ENCODE measurements at places on chromosomes 3 and 15.

- DNase-seq, result peak; percentile 5
Measured at GRCh38 chr3:111895071-111895470, 36.0 kb downstream of the PHLDB2 start.

- DNase-seq, result no peak
Measured at GRCh38 chr15:98433346-98433745, 215.0 kb upstream of the IGF1R start.

DNA sequence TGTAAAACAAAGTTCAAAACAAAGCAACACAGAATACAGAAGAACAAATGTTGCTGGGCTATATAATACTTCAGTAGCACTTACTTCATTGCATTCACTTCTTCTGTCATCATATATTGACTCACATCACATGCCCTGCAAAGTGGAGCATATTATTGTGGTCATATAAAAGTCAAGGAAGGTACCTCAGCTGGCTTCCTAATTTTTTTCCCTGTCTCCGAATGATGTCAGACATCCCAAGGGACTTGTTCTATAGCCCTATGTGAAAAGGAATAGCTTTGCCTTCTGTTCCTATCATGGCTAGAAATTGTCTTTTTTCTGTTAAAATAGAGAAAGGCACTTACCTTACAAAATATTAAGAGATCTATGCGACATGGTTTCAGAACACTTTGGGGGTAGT is 109.4 kb downstream of the LRTM1 start:
- no peak for DNase-seq

DNA sequence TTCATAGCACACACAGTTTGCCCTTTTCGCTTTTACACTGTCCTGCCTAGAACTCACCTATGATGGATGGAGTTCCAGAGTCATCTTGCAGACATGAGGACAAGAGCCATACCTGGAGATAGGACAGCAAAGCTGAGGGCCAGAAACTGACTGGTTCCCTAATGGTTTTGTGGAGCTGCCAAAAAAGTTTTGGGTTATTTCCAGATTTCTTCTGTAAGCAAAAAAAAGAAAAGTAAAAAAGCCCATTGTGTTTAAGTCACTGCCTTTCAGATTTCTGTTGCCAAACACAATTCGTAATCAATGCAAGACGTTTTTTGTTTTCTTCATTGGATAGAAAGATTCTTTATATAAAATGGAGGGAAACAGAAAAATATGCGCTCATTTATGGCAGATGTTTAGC is 42.4 kb upstream of the KY start:
- no peak for DNase-seq

GRCh38 chr3:42764561-42765295 is 8.3 kb downstream of the CCDC13 start:
- no peak for DNase-seq

DNA sequence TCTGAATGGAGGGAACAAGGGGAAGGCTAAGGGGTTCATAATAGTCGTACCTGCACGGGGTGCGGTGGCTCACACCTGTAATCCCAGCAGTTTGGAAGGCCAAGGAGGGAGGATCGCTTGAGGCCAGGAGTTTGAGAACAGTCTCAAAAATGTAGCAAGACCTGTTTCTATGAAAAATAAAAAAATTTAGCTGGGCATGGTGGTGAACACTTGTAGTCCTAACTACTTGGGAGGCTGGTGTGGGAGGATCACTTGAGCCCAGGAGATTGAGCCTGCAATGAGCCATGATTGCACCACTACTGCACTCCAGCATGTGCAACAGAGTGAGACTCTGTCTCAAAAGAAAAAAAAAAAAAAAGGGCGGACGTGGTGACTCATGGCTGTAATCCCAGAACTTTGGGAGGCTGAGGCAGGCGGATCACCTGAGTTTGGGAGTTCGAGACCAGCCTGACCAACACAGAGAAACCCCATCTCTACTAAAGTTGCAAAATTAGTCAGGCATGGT is 17.9 kb upstream of the HDAC11 start:
- DNase-seq, result no peak

DNA sequence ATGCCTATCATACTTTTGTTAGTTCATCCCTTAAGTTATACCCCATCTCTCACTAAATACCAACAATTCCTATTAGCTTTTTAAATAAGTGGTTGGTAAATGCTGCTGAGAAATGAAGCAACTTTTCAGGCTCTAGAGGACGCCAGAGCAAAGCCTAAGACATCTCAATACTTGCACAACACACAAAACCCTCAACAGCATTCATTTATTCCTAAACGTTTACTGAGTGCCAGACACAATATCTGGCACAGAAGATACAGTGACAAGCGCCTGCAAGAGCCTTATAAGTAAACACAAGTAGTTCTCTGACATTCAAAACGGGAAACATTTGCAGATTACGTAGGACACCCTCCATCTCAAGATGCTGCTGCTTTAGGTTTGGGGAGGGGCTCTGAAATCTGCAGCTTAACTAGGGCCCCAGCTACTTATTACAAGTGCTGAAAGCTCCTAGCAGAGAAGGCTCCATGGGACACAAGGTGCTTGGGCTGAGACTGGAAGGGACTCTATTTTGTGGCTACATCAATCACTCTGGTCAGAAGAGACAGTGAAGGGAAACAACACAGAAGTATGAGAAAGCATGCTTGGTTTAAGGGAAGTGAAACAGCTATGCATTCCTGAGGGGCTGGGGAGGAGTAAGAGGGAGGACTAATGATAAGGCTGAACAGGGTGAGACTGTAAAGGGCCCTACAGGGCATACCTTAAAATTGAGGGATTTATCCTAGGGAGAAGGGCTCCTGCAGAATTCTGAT is 311.3 kb downstream of the PLCL2 start:
- DNase-seq, result no peak

- DNase-seq, result no peak
Measured at GRCh38 chr3:2133146-2133545, 34.5 kb downstream of the CNTN4 start.

DNA sequence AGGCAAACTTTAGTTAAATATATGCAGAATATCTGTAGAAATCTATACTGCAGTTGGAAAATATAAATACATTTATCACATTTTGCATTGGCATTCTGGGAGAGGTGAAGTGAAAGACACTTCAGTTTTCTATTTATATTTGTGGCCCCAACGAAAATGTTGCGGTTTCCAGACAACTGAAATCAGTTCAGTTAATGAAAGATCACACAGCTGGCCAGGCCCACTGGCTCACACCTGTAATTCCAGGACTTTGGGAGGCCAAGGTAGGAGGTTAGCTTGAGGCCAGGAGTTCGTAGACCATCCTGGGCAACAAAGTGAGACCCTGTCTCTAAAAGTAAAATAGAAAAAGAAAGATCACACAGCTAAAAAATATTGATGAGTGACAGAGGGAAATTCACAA is 11.9 kb upstream of the CLASP2 start:
- no peak for DNase-seq

DNA sequence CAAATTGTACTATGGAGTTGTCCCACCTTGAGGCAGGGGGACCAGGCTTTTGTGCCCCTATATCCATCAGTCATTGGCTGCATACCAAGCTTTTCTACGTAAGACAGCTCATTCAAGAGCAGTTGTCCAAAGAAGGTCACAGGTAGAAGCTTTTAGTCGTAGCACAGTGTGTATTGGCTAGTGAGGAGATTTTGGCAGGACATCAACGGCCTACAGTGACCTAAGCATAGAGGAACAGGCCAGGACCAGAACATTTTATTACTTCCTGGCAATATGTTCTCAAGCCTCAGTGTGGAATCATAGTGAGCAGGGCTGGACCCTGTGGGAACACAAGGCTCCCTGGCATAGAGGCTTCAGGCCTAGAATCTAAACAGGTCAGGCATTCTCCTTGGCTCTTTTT is 105.4 kb upstream of the ANKRD28 start:
- DNase-seq, result no peak

GRCh38 chr3:112005091-112005672 is 6.5 kb downstream of the TAGLN3 start:
- DNase-seq, result no peak

- DNase-seq, result no peak
Measured at GRCh38 chr3:12893247-12893646, 51.9 kb upstream of the RPL32 start.

GRCh38 chr3:106397006-106397405 is 528.2 kb upstream of the CBLB start:
- DNase-seq, result no peak

GRCh38 chr3:64509206-64509605 is 178.6 kb downstream of the ADAMTS9 start:
- no peak for DNase-seq

DNA sequence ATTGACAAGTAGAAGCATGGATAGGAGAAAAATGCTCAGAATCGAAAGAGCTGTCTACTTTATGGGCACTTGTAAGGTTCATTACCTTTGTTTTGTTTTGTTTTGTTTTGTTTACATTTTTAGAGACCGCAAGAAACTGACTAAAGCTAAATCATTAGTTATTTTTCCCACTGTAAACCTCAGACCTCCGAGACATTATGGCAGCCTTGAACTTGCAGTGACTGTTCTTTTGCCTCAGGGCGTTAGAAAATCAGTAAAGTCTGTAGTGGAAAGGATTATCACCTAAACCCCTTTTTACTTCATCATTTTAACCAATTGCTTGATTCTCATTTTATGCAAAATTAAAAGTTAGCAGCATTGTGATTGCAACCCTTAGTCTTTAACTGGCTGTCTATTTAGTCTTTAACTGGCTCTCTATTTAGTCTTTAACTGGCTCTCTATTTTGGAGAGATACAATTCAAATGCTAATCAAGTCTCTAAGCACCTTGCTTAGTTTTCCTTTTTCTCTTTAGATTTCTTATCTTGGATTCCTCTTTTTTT is 383.3 kb upstream of the ROBO2 start:
- no peak for DNase-seq
